Epithelial cell of prostate (primary cell): ENCODE measurements at places on chromosomes 1 and 21.
A peak's percentile ranks its signal among the peaks of the same experiment; 100 is the strongest.

- no peak for DNase-seq
These were observed 130.3 kb upstream of the TMEM51 start for GRCh38 chr1:15023205-15023604.

DNA sequence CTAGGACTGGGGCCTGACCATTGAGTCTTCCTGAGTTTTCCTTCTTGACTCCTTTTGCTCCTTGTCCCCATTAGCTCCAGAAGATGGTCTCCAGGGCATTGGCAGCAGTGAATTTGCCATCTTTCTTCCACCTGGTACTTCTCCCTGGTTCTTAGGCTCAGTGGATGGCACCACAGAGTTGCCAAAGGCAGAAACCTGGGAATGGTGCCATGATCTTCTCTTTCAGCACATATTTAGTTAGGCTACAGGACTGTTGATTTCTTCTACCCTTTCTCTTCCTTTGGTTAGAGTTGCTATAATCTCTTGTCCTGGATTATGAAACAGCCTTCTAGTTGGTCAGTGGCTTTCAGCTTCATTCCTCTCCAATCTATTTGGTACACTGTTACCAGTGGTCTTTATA, 6.2 kb downstream of the ZBTB40 start:
- no peak for DNase-seq

DNA sequence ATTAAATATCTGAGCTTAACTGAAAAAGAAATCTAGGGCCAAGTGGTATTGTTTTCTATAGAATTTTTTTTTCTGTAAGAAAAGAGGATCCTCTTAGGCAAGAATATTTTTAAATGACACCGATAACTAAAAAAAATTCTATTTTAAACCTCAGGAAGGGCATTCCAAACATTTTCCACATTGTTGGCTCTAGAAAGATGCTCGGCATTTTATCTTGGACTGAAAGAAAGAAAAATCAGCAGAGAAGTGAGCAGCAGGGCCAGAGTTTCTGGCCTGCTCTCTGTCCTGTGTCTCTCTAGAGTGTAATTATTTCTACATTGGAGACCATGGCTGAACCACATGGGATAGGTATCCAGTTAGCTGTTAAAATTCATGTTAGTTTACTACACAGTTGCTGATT, 192.5 kb upstream of the GREM2 start:
- DNase-seq = no peak

- peak; percentile 33 for DNase-seq
These were observed 793.7 kb upstream of the ADGRL2 start for GRCh38 chr1:81007024-81007423.

- DNase-seq = no peak
These were observed 547 bp downstream of the PDPN start for GRCh38 chr1:13583966-13584791.
